Mucosa of gallbladder (tissue), 1 donor: ENCODE measurements at places on chromosomes 3 and 15.

GRCh38 chr3:50316657-50317242 is 5.8 kb downstream of the HYAL2 start:
- DNase-seq = peak; percentile 90

GRCh38 chr3:13301286-13301987 is 118.7 kb downstream of the NUP210 start:
- DNase-seq = no peak

DNA sequence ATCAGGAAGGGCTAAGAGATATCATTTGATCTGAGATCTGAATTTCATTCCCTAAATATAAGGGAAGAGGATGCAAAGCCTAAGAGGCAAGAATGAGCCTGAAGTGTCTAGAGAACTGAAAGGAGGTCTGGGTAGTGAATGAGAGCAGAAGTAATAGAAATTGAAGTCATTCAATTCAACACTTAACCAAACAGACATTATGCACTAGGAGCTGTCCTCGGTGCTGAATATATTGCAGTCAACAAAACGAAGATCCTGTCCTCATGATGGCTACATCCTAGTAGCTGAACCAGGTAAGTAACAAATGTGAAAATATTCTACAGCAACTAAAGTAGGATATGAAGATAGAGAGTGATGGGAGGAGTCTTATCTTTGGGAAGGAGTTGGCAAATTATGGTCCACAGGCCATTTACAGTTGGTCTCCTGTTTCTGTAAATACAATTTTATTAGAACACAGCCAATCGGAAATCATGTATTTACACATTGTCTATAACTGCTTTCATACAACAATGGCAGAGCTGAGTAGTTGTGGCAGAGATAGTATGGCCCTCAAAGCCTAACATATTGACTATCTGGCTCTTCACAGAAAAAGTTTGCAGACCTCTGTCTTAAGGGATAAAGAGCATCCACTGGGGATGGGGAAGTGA is 192.9 kb upstream of the CADPS start:
- DNase-seq = peak; percentile 59

- peak; percentile 79 for DNase-seq
Observed at GRCh38 chr15:84883916-84884781, at the start of gene SLC28A1. TSS of gene SLC28A1 (plus strand) at chr15:84884662. CDS start at chr15:84887761, 3,099 bp downstream.

- no peak for DNase-seq
Observed at GRCh38 chr3:66483409-66483906, 17.4 kb downstream of the LRIG1 start.

- DNase-seq = no peak
Observed at GRCh38 chr15:60829416-60829815, 350.5 kb upstream of the ICE2 start.

GRCh38 chr3:110017304-110017703 is 680.0 kb upstream of the DPPA4 start:
- DNase-seq = no peak

GRCh38 chr15:93420477-93420876 is 331.5 kb upstream of the RGMA start:
- no peak for DNase-seq

DNA sequence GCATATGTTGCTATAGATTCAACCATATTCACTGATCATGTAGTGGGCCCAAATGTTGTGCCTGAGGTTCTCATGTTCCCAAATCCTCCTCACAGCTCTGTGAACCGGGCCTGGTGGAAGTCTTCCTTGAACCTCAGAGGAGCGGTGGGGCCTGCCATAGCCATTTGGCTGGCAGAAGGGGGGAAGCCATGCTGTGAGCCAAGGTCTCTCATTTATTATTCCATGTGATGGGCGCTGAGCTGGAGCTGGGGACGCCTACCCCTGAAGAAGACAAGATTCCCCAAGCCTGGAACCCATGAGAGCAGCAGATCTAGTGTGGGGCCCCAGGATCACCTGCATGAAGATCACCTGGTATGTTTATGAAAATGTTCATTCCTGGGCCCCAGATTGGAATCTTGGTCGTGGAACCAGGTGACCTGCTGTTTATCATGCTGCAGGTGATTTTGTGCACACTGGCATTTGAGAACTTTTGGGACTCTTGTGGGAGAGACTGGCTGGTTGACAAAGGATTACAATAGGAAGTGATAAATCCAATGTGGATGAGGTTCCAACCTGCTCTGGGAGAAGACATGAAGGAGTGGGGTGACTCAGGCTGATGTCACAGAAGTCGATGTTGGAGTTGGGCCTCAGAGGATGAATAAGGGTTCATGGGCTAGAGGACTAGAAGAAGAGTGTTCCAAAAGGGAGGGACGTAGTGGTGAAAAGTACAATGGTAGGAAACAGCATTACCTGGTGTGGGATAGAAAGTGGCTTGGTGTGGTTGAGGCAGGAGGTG is 102.1 kb downstream of the ASB7 start:
- no peak for DNase-seq

GRCh38 chr3:3519266-3519665 is 280.0 kb upstream of the LRRN1 start:
- no peak for DNase-seq

- DNase-seq = no peak
Observed at GRCh38 chr3:177144922-177145321, 52.4 kb downstream of the TBL1XR1 start.

DNA sequence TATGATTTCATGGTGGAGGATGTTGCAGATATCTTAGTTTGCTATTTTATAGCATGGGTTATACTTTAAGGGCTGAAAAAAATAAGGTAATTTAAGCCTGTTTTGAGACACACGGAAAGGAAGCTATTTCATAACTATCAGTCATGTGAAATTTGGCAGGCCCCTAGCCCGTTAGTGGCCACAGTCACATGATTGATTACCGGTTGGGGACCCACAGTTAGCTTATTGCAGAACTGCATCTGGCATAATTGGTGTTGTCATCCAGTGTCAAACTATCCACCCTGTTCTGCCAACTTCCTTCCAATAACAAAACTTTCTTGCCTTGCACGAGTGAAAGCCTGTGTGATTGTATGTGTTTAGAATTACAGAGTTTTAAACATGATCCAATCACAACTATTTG is 35.2 kb downstream of the FNDC3B start:
- no peak for DNase-seq

- no peak for DNase-seq
Observed at GRCh38 chr15:23734862-23735261, 47.8 kb upstream of the NDN start.

DNA sequence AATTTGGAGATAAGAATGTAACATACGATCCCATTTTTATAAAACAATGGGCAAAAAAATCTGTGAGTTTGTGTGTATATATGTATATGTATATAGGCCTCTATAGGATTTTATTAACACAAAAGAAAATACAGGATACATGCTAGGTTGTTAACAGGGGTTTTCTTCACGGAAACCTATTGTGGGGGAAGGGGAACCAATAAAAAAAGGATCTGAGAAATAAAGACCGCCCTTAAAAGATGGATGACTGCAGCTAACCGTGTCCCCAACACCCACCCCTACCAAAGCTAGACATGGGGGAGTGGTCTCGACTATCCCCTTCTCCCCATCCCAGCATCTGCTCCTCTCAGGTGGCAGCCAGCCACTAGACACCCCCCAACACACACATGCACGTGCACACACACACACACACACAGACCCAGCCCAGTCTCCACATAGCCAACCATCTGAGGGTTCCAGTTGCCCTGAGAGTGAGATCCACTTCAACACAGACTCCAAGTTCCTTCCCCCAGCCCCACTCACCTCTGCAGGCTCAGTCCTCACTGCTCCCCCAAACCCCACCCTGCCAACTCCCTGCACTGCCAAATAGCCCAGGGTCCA is 132.9 kb downstream of the TPRA1 start:
- no peak for DNase-seq

DNA sequence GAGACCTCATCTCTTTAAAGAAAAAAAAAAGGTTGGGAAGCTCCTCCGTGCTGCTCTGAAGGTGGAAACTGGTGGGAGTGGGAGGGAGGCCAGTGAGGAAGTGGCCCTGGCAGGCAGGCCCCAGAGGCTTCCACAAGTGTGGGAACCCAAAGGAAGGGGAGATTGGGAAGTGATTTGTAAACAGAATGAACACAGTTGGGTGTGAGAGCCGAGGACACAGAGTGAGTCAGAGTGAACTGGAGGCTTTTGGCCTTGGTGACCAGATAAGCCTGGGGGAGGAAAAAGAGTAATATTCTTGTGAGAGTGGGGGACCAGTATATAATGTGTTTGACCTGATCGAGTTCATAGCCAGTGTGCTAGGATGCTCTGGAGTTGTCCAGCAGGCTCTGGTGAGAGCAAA is 23.0 kb downstream of the MKRN2 start:
- DNase-seq = no peak

DNA sequence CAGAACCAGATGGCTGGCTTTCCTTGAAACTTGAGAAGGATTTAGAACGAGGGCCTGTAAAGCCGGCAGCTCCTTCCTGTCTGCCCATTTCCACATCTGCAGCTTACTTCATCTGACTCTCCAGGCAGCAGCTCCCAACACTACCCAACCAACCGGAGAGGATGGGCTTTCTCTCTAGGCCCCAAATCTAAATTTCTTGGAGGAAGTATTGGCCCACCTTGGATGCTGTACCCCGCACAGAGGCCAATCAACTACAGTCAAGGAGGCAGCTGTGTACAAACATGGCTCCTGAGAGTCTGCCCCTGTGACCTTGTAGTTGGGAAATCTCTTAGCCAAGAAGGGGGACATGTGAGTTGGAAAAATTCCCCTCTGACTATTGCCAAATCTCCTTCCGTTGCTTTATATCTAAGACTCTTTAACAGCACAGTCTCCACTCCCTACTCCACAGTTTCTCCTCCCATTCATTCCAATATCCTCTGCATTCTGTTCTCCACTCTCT is 8.0 kb upstream of the ACAP2 start:
- peak; percentile 17 for DNase-seq

DNA sequence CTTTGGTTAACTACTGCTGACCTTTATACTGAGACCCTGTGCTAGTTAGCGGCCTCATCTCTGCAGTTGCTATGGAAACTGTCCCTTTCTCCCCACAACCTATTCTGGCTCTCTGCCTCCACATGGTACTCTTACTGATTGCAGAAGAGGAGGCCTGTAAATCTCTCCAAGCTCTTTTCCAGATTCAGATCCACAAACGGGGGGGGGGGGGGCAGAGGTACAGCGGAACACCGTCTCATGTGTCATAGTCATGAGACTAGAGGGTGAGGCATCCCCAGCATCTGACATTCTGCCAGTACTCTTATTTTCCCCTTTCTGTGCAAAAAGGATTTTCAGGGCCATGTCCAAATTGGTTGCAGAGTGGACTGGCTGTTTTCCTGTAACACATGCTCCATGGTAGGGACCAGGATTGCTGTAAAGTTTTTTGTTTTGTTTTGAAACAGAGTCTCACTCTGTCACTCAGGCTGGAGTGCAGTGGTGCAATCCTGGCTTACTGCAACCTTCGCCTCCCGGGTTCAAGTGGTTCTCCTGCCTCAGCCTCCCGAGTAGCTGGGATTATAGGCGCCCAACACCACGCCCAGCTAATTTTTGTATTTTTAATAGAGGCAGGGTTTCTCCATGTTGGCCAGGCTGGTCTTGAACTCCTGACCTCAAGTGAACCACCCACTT is 8.3 kb upstream of the MAP1A start:
- no peak for DNase-seq

- no peak for DNase-seq
Observed at GRCh38 chr3:24254649-24255048, 240.0 kb downstream of the THRB start.

GRCh38 chr3:169104972-169105371 is 558.5 kb downstream of the MECOM start:
- no peak for DNase-seq

DNA sequence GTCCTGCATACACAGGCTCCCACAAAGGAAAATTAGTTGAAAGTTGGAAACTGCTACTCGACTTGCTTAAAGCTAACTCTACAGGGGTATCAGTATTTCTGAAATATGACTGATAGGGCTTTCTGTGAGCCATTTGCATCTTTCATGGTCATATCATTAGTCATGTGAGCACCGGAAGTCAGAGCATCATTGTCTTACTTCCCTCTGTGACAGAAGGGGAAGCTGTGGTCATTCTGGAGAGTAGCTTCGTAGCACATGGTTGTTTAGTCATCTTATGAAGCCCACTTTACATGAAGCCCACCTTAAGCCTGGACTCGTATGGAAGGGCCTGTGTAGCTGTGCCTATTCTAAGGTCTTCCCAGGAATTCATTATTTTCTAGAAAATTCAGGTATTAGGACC is 69.0 kb downstream of the COL6A5 start:
- DNase-seq = no peak

DNA sequence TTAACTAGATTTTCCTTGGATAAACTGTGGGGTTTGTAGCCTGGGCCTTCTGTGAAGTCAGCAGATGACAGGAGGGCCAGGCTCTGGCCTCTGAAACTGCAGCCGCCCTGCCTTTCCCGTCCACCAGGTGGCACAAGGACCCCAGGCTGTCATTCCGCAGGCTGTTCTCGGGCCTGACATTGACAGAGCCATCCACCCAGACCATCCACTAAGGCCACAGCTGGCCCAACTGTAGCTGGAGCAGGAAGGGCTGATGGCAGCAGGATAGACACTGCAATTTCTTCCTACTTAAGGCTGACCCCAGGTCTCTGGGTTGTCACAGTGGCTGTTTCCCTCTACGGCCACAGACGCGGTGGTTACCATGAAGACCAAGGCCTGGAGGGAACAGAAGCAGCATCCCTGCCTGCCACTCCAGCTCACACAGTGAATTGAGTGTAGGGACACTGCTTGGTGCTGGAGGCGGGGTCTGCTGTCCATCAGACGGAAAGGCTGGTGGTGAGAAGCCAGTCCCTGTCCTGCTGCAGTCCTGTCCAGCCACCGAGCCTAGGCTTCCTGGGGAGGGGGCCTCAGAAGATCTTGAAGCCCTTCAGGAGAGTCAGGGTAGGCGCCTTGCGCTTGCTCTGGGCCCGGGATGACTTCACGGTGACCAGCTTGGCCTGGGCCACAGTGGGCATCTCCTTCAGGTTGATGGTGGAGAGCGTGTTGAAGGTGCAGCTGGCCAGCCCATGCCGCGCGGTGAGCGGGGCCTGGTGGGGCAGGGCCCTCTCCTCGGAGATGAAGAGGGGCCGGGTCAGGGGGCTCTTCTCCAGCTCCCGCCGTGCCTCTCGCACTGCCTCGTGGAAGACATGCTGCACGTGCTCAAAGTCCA is 9.4 kb downstream of the SLC51B start:
- DNase-seq = peak; percentile 80

DNA sequence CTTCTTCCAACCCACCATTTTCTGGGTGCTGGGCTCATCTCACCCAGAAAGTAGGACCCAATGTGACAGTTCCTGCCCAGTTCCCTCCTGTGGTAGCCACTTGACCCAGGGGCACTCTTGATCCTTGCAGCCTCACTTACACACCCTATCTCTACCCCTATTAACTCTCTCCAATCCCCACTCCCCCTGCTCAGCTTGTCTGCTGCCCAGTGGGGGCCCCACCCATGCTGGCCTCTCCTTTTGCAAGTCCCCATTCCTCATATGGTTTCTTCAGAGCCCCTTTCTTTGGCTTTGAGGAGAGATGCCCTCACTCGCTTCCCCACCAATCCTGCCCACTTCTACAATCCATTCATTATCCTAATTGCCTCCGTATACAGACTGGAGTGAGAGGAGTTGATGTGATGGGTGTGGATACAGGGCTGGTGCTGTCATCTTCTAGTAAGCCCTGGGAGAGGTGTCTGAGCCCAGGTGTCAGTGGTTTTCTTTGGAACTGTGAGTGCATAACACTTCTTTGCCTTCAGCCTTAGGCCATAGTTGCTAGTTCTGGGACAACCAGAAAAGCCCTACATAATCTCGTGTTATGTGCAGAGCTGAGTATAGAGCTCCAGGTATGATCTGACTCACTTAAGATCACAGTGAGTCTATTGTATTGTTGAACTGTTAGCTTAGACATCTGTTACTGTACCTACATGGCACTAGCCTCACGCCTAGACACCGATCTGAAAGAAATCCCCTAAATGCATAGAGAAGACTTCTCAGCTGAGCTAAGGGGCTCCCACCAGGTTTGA is 4.8 kb upstream of the CCR5 start:
- DNase-seq = no peak
